ENCODE measurements at places on chromosomes 2 and 18.

DNA sequence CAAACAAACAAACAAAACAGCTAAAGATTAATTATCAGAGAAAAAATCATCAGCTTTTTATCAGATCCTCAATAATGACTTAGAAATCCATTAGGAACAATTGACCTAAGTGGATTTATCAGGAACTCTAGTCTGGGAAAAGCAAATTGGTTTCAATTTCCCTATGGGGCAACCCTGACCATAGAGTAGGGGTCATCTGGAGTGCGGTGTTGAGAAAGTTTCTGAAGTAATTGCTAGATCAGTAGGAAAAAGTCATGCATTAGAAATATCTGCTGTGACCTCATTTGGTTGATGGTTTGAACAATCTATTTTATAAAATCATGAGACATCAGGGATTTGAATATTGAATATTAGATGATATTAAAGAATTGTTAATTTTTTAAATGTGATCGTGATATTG, 507.9 kb downstream of the TXNL1 start:
- DNase-seq = no peak

- DNase-seq = peak; percentile 64
Observed at GRCh38 chr2:53235836-53236582, 531.6 kb upstream of the CHAC2 start.

DNA sequence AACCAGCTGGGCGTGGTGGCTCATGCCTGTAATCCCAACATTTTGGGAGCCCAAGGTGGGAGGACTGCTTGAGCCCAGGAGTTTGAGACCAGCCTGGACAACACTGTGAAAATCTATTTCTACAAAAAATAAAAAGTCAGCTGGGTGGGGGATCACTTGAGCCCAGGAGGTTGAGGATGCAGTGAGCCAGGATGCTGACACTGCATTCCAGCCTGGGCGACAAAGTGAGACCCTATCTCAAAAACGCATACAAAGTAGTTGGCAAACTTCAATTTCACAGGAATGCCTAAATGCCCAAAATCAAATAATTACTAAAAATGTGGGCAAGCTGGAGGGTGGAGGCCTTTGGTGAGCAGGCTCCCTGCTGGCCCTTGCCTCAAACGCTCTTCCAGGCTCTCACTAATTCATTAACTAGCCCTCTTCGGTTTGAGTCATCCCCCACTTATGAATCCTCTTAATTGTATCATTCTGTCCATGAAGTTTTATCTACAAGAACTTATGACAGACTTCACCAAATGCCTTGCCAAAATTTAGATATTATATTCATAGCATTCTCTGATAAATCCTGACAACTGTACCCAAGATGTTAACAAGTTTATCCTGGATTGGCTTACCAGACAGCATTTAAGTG, 68.7 kb upstream of the ZFP36L2 start:
- DNase-seq = peak; percentile 15

- peak; percentile 36 for DNase-seq
Observed at GRCh38 chr2:31137211-31138036, 816 bp downstream of the GALNT14 start.

- DNase-seq = no peak
Observed at GRCh38 chr18:23881778-23882177, 132.8 kb upstream of the TTC39C start.

- DNase-seq = peak; percentile 25
Observed at GRCh38 chr2:107414376-107414775, 412.3 kb upstream of the RGPD4 start.

Data from RCC 7860 (cell line).